RKO (cell line): ENCODE measurements at places on chromosomes 16 and 17.

DNA sequence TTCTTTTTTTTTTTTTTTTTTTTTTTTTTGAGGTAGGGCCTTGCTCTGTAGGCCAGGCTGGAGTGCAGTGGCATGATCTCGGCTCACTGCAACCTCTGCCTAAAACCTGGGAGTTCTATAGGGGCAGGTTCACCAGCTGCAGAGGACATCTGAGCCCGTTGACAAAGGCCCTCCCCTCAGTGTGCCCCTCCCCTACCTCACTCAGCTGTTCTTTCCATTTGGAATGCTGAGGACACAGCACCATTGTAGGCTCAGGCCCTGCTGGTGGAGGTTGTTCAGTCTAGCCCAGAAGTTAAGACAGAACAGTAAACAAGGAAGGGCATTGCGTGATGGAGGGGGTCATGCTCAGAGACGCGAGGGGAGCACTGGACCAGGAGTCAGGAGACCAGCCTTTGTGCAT lies 21.8 kb upstream of the KIF19 start:
- no peak for DNase-seq

DNA sequence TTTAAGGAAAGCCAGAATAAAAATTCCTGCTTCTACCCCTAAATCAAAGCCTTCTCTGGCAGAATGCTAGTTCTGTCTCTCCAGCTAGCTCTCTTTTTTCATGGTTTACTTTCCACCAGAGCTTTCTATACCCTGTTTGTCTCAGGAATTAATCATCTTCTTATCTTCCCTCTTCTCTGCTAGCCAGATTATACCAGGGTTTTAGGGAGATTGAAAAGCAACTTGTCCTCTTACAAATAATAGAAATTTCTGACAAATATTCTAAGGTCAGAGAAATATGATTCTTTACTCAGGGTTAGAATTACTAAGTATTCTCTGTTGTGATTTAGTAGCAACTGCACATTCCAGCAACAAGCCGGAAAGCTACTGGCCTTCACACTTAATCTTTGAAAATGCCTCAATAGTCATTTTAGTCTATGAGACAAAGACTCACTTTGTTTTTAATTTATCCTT lies 166.4 kb downstream of the TANC2 start:
- DNase-seq, result no peak

- DNase-seq, result no peak
Measured at GRCh38 chr16:87847785-87848675, 21.3 kb downstream of the SLC7A5 start.

GRCh38 chr16:29688172-29688571 lies 9.2 kb downstream of the QPRT start:
- no peak for DNase-seq

- no peak for DNase-seq
Measured at GRCh38 chr17:74089380-74089779, 114.1 kb upstream of the RPL38 start.

DNA sequence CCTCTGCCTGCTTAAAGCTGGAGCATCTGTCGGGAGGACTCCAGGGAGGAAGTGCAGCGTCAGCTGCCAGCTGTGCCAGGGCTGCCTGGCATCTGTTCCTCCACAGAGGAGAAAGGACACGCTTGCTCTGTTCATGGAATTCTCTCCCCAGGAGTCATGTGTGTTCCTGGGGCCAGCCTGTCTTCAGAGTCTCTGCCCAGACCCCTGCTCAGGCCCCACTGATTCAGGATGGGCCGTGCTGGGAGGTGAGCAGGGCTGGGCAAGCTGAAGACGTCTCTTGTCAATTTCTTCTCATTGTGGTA lies 24.2 kb downstream of the CRISPLD2 start:
- no peak for DNase-seq

GRCh38 chr16:87231911-87232310 lies 85.3 kb downstream of the C16orf95 start:
- DNase-seq, result no peak

- DNase-seq, result peak; percentile 30
Measured at GRCh38 chr17:869086-869485, 86.9 kb downstream of the MRM3 start.

DNA sequence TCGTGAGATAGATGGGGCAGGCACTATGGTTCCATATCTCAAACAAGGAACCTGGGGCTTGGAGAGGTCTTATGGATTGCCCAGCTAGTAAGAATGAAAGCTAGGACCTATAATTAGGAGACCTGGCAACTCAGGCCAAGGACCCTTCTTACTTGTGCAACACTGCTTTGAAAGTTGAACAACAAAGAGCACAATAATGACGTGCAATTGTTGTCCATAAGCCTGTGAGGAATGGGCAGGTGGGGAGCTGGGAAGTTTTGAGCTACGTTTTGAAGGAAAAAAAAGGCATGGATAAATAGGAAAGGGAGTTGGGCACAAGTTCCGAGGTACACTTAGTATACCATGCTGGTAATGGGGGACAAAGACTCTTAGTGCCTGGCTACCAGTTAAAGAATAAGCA lies 104.3 kb downstream of the HS3ST3B1 start:
- DNase-seq, result no peak

DNA sequence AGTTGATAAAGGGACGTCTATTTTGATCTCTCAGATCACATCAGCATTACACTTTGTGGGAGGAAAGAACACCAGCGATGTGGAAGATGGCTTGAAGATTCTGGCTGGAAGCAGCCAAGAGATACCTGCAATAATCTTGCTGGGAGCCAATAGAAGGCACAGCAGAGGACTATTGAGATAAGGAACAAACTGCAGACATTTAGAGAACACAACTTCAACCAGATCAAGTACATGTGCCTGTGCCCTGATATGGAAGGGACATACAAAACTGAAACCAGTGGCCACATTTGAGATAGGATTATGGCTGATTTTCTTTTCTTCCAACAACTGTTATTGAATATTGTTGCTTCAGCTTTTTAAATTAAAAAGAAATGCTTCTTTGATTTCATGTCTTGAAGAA lies 18.6 kb upstream of the PSMD7 start:
- no peak for DNase-seq

DNA sequence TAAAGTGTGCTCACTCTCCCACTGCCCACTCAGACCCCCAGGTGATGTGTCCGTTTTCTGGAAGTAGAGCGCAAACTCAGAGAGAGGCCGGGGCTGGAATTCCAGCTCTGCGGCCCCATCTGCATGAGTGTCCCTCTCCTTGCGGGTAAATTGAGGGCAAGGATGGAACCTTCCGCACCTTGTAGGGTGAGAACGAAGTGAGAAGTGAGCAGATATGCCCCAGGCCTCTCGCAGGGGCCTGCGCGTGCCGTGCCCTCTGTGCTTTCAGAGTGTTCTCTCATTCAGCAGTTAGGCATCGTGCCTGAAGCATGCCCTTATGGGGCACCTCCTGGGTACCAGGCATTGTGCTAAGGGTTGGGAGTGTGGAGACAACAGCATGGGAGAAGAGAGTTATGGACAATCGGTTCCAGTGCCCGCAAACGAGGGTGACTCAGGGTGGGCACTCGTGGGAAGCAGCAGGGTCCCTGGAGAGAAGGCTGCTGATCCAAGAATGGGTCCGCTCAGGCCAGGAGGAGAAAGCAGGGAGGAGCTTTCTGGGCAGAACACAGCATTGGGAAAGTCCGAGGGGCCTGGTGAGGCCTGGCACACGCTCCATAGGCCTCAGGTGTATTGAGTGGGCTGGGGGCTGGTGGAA lies 23.8 kb downstream of the CMIP start:
- DNase-seq, result no peak

DNA sequence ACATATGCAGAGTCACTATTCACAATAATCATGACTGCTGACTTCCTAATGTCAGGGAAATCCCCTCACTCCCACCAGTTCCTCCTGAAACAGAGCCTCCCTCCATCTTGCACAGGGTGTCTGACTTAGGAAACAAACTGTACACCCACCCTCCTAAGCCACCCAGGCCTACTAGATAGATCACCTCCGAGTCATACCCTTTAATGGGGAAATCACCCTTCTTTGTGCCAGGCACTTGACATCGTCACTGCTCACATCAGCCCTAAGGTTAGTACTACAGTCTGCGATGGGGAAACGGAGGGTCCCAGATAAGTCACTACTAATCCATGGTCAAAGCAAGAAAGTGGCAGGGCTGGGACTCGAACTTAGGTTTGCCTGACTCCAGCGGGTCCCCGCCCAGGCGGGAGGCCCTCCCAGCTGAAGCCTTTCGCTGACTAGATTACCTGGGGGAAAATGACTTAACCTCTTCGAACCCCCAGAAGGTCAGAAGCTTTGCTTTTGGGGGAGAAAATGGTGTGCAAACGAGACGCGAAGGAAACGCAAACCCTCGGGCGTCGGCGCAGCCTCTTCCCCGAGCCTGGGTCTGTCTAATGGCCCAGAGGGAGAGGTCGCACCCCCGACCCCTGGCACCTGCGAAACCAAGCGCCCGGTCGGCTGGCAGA lies 3.4 kb upstream of the MLLT6 start:
- DNase-seq, result peak; percentile 62

- DNase-seq, result no peak
Measured at GRCh38 chr16:79062821-79063220, 537.7 kb downstream of the MAF start.

GRCh38 chr16:2865651-2866050 lies 7.7 kb upstream of the PRSS22 start:
- peak; percentile 29 for DNase-seq

DNA sequence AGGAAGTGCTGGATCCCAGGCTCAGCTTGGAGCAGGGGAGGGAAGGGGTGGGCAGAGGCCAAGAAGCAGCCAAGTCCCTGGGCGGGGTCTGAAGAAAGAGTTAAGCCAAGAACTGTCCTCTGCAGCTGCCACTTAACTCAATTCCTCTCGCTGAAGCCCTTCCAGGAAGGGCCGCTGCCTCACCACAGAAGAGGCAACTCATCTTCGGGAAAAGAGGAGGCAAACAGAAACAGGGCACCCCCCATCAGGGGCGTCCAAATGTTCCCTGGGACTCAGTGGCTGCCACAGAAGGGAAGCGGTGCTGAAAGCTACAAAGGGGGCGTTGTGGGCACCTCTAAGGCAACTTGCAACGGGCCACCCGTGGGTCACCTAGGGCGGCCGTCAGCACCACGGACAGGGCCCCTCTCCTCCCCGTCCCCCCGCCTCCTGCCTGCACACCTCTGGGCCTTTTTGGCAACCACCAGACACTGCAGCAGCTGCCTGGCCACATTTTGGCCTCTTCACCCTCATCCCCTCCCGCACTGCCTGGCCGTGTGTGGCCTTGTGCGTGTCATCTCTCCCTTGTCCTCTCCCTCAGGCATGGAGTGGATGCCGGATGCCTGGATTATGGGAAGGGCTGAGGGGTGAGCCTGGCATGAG lies 2.5 kb downstream of the TLCD3B start:
- peak; percentile 36 for DNase-seq

DNA sequence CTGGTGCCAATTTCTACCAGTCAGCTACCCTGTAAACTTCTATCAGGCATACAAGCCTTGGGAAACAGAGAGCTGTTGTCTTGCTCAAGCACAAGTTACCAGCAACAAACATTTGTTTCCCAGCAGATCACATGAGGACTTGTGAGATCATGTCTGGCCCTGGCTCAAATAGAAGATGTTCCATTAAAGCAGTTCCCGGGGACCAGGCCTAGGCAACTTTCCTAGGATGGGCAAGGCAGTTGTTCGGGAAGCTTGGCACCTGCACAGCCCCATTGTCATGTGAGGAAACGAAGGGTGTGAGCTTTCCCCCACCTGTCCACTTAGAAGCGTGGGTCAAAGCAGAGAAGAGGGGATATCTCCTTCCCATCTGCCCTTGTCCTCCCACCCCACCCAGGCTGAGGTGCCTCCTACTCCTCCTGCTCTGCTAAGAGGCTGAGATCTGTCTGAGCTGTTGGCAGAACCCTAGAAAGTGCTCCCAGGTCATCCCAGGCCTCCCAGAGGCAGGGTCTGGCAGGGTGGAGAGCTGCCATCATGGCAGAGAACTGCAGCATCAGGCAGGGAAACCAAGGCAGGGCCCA lies 11.2 kb upstream of the SLC47A2 start:
- DNase-seq, result no peak

GRCh38 chr16:9458816-9459215 lies 367.4 kb downstream of the HAPSTR1 start:
- DNase-seq, result no peak

GRCh38 chr17:5405400-5405799 lies 14.1 kb downstream of the NUP88 start:
- no peak for DNase-seq

DNA sequence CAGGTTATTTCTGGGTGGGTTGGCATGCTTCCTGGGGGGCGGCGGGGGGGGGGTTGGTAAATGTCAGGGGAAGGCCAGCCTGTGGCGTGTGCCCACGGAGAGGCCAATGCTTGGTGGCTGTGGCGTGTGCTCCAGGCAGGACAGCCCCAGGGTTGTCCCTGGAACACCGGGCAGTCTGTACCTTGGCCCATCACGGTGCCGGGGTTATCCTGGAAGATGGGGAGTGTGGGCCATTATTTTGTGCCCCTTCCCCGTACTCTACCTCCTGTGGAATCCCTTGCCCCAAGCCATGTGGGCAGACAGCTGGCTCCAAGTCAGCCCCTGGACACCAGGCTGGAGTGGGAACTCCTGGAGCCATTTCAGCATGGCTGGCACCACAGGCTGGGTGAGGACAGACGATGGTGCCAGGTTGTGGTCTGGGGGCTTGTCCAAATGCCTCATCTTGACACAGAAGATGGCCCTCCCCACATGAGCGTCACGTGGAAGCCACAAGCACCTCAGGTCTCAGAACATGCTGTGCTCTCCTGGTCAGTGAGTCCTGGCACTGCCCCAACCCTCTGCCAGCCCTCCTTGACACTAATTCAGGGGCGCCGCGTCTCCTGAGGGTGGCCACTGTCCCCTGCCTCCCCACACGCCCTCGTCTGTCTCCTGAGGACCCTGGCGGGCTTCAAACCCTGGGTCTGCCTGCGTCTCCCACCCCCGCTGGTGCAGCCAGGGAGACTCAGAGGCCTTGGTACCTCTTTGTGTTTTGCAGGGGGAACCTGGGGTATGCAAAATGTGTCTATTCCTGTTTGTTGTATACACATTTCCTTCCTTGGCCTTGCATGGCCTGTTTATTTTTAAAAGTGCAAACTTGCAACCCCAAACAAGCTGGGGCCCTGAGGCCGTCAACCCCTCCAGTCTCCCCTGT lies 4.3 kb downstream of the SLC16A3 start:
- DNase-seq, result no peak

GRCh38 chr17:76237859-76238313 lies 2.4 kb downstream of the RNF157 start:
- no peak for DNase-seq

- DNase-seq, result no peak
Measured at GRCh38 chr17:40437095-40437732, 6.0 kb upstream of the IGFBP4 start.

DNA sequence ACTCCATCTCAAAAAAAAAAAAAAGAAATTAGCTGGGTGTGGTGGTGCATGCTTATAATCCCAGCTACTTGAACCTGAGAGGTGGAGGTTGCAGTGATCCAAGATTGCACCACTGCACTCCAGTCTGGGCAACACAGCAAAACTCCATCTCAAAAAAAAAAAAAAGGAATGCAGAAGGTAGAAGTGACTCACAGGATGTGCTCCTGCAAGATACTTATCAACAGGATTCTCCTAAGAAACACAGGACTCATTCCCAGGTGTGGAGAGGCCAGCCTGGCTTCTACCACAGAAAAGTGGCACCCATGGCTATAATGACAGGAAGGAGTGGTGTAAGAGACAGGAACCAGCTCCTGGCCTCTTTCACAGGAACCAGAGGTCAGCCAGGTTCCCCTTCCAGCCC lies 13.8 kb downstream of the ELMO3 start:
- no peak for DNase-seq
